Left colon (tissue), 2 donors: ENCODE measurements at places on chromosomes 1 and 21. TPM values are rescaled to one million over a fixed set of nuclear protein-coding genes. Genes with fewer than 3 reads are reported as not detected.
A peak's percentile ranks its signal among the peaks of the same experiment; 100 is the strongest.

- no peak for DNase-seq
These were observed 14.1 kb downstream of the DPYD start for GRCh38 chr1:97906567-97907241.

GRCh38 chr1:77031106-77031662, 163.9 kb downstream of the ST6GALNAC5 start:
- DNase-seq = no peak

- DNase-seq = no peak
These were observed 9.6 kb downstream of the PTPRU start for GRCh38 chr1:29245876-29246275.

DNA sequence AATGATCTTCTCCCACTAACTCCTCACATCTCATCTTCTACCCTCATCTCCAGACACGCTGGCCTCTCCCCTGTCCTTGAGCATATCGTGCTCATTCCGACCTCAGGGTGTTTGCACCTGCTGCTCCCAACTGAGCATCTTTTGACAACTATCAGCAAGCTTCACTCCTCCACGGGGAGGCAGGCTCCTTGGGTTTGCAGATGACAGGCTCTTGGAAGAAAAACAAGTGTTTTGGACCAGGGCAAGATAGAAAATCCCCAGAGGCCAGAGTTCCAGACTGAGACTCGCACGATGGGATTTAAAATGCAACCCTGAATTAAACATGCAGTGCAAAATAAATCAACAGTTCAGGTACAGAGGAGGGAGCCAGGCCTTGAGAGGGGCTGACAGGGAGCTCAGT, 246.7 kb downstream of the PTPRU start:
- no peak for DNase-seq

DNA sequence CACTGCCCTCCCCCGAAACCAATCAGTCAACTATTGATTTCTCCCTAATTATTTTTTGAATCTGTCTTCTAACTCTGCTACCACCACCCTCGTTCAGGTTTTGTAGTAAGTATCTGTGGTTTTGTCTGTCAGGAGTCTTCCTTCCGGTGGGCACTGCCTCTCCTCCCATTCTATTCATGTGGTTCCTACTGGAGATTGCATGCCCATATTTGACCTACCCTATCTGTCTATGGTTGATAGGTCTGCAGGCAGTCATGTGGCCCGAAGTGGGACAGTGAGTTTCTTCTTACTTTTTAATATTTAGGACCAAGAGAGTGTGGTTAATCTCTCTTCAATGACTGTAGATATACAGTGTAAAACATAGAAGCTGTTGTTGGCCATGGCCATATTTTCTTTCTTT, 17.8 kb upstream of the MAST2 start:
- DNase-seq = no peak

DNA sequence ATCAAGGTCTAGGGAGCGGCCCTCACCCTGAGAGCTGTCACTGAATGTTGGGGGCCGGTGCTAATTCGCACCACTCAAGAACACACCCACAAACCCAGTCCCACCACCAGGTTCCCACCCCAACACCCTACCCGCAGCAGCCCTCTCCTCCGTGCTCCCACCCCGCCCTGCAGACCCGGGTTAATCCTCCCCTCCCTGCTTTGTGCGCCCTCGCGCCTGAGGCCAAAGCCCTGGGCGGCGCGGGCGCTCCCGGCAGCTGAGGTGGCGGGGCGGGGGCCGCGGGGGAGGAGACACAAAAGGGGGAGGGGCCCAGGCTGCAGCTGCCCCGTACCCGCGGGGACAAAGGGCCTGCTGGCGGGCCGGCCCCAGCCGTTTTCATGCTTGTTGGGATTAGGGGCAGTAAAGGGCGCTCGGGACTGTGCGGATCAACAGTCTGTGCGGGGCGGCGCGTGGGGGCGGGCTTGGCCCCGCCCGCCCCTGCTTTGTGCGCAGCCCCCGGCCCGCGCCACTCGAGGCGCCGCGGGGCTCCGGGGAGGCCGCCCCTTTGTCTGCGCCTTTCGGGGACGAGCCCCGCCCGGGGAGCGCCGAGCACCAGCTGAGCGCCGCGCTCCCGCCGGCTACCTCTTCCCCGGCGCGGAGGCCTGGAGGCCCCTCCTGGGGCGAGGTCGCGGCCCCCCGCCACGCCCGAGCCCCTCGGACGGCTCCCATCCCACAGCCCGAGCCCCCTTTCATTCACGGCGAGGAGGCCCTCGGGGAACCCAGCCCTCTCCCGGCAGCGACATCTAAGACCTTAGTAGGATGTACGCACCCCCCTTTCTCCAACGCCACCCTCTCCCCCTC, 10.9 kb downstream of the C1orf216 start:
- DNase-seq = peak; percentile 32

DNA sequence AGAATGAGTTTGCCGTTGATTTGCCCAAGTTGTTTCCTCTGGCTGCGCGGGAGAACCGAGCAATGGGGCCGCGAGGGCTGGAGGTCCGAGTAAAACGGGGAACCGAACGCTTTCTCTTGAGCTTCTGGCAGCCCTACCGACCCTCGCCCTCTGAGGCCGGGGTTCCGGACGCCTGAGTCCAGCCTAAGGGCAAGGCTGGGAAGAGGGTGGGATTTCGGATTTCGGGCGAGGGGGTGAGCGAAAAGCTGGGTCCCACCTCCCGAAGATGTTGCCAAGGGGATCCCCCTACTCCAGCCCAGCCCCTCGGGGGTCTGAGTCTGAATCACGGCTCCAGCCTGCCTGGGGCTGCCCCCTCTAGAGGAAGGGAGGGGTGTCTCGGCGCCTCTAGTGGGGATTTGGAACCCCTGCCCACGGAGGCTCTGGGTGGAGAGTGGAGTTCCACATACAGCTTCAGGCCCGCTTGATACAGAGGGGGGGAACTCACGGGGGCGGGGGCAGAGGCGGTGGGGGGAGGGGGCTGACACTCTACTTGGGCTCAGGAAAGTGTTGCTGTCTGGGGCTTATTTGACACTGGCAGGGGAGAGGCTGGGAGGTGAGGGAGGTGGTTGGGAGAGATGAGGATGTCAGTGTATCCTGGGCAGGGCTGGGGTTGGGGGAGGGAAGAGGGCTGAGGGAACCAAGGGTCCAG, 617 bp downstream of the KIRREL1 start:
- no peak for DNase-seq

GRCh38 chr1:12201352-12202189, 28.3 kb upstream of the VPS13D start:
- no peak for DNase-seq

GRCh38 chr1:118116909-118117308, 68.1 kb downstream of the SPAG17 start:
- no peak for DNase-seq

DNA sequence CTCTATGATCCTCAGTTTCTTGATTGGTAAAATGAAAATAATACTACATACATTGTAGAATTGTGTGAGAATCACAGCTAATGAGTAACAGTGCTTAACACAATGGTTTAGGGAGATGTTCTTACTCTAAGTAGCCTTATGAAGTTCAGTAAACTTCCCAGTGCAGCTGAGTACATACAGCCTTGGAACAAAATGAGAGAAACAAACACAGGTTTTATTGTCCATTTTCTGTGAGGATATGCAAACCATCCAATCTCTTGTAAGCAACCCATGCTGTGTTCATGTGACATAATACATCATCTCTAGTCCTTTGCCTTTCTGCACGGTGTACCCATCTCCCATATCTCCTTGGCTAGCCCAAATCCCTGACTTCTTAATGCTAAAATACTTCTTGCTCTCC, 14.7 kb upstream of the STRIP1 start:
- no peak for DNase-seq

GRCh38 chr1:235714205-235714897, 64.8 kb upstream of the GNG4 start:
- no peak for DNase-seq

- DNase-seq = no peak
These were observed 436.9 kb downstream of the PRDM2 start for GRCh38 chr1:14136881-14137280.

DNA sequence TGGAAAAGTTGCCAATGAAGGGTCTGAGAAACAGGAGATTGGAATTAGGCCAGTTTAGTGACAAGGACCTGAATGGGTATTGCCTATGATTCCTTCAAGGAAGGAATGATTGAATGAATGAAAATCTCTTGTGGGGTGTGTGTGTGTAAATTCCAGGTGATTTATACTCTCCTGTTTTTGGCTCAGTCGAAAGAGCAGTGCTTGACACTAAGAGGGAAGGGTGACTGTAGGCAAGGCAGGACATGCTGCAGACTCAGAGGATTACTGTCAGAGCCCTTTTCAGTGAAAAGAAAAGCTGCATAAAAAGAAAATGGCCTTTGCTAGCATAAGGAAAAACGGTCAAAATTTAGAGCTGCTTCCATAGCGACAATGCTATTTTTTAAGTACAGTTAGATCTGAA, 30.1 kb downstream of the C1orf21 start:
- no peak for DNase-seq

DNA sequence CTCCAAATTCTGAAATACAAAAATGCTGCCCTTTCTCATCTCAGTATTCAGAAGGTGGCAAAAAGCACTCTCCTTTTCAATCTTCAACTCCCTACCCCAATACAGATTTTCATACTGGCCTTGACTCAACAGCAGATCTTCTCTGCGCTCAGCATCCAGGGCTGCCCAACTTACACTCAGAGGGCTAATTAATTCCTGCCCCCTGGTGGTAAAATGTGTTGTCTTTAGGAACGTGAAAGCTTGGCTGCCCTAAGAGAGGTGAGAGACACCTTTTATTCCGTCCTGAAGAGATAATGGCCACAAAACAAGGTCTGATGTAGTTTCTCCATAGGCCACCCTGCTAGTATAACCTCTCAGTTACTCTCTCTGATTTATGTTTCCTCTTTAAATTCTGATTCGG, 25.0 kb downstream of the KRTAP24-1 start:
- no peak for DNase-seq

WDR64 gene
- total RNA-seq = 0.24 TPM

GNG4 gene
- total RNA-seq = 5.0 TPM

KIF2C gene
- total RNA-seq = 9.1 TPM

PLEKHA6 gene
- total RNA-seq = 131 TPM

AIRE gene
- total RNA-seq = 0.20 TPM

GIPC2 gene
- total RNA-seq = 30.5 TPM

FCRL1 gene
- 0.61 TPM for total RNA-seq

DHRS3 gene
- 73.2 TPM for total RNA-seq

SELE gene
- total RNA-seq = 0.61 TPM
